ENCODE measurements at places on chromosomes 5 and 9.

- DNase-seq = peak; percentile 30
Measured at GRCh38 chr5:132962429-132963021, 909 bp downstream of the AFF4 start.

GRCh38 chr5:137589185-137589584, 90.1 kb upstream of the SPOCK1 start:
- DNase-seq = no peak

- DNase-seq = no peak
Measured at GRCh38 chr5:158470764-158471534, 612.0 kb upstream of the CLINT1 start.

GRCh38 chr5:89087128-89087527, 204.1 kb upstream of the MEF2C start:
- no peak for DNase-seq

- DNase-seq = no peak
Measured at GRCh38 chr5:17808566-17808965, 174.3 kb downstream of the TAF11L14 start.

GRCh38 chr9:135592625-135593024, 31.1 kb downstream of the PAEP start:
- no peak for DNase-seq

- DNase-seq = peak; percentile 14
Measured at GRCh38 chr5:141343242-141343952, at the start of gene PCDHGA3. Gene PCDHGA3 (plus strand): TSS chr5:141343829. CDS start chr5:141344034, 205 bp downstream.

- DNase-seq = no peak
Measured at GRCh38 chr5:174721530-174722432, 2.6 kb upstream of the MSX2 start.

GRCh38 chr5:72434781-72435437, 72.3 kb downstream of the ZNF366 start:
- no peak for DNase-seq

DNA sequence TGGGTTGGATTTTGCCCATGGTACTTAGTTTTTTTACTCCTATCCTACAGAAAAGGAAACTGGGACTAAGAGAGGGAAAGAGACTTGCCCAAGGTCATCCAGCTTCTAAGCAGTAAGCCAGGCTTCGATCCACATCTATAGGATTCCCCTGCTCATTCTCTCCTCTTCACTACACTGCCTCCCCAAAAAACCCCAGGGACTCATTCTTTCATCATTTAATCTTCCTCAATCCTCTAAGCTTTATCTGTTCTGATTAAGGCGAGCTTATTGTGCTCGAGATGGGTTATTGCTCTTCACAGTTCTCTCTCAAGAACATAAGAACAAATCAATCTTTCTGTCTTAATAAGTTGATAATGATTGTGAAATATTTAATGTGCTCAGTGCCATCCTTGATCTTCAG, 511.1 kb upstream of the BRINP1 start:
- DNase-seq = no peak

DNA sequence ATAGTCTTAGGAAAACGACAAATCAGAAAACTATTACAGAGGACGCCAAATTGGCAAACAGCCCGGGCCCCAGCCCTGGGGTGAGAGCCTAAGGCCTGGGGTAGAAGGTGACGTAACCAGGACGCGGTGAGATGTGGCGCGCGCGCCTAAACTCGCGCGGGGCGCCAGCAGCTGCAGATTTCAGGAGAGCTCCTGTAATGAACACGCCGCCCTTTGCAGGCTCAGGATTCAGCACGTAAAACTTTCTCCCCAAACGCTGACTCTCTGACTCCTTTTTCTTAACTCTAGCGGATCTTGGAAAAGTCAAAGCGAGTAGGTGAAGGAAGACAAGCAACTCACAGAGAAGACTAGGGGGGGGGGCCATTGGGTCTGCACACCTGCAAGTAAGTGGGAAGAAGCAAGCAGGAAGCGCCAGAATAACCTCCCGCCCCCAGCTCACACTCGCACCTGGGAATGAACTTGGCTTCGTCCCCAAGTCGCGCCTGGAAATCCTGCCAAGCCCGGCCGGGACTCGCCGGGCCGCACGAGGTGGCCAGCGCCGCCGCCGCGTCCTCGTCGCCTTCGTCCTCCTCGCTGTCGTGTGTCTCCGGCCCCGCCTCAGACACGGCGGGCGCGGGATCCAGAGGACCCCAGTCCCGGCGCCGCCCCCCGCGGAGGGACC, 822 bp downstream of the RASEF start:
- no peak for DNase-seq

DNA sequence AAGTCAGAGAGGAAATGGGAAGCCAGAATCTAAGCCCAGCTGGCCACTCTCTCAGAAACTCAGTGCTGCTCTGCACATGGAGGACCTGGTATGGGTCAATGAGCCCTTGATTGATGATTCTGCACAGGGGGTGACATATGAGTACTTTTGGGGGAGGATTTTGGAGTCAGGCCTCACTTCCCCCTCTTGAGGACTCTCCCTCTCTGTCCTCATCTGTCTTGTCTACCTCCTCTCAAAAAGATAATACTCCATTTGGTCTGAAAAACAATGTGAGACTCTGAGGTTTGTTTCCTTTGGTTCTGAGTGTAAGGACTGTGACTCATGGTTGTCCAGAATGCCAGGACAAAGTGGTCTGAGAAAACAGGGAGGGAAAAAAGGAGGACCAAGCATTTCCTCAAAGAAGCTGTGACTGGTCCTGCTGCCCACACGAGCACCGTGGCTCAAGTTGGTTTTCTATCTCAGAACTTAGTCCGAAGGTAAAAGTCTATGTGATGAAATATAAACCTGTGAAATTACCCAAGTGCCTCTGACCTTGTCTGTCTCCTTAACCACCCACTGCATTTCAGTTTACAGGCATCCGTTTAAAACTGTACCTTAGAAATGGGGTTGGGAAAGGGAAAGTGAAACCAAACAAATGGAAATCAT, 11.1 kb downstream of the TTC39B start:
- DNase-seq = peak; percentile 76

DNA sequence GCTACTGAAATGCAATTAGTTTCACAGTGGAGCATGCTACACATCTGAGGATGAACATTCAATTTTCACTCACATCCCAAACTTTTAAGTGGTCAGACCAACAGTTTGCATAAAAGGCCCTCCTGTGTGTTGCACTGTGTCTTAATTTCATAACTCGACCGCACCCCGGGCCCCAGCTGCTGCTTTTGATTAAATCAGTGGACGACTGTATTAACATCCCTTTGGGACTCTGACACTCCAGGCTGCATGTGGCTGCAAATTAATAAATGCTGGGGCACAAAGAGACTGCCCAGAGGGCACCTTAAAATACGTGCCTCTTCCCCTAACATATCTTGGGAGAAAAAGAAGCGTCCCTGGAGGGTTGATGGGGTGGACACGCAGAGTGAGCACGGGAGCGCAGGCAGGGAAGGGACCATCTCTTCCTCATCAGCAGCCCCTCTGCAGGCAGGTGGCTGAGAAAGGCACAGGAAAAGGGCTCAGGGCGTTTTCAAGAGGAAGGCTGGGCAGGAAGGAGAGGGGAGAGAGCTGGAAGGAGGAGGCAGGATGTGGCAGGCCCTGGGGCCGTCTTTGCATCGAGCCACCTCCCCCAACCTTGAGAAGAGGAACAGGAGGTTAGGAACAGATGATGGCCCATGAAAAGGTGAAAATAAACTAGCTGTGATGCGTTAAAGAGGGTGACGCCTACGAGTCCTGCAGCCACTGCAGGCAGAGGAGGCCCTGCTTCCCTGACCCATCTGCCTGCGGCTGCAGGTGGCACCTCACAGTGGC, 18.6 kb downstream of the MED10 start:
- DNase-seq = peak; percentile 25

- DNase-seq = no peak
Measured at GRCh38 chr5:68548959-68549676, 333.6 kb downstream of the PIK3R1 start.

- no peak for DNase-seq
Measured at GRCh38 chr5:113145757-113146387, 169.3 kb downstream of the DCP2 start.

GRCh38 chr5:43061352-43062075, 21.4 kb upstream of the ANXA2R start:
- DNase-seq = no peak

Data from CD4-positive, alpha-beta T cell treated with Interleukin-17A for 1 hour (primary cell).